A549 treated with CpdA at 1 μM for 4 hours (cell line): ENCODE measurements at places on chromosomes 7 and 10. TPM values are rescaled to one million over a fixed set of nuclear protein-coding genes. Genes with fewer than 3 reads are reported as not detected.

SPDYE18 gene
- total RNA-seq = 0.15 TPM in 2 of 5 replicates, not detected in the others

TCERG1L gene
- not detected in 5 replicates for total RNA-seq

KLLN gene
- 0.50 to 0.63 TPM (median 0.59 TPM) in 5 replicates for total RNA-seq

ZDHHC6 gene
- 28.7 to 34.8 TPM (median 30.7 TPM) in 5 replicates for total RNA-seq

TMEM270 gene
- total RNA-seq = 0.17 to 0.23 TPM (median 0.20 TPM) in 3 of 5 replicates, not detected in the others

HERPUD2 gene
- 17.1 to 21.2 TPM (median 20.0 TPM) in 5 replicates for total RNA-seq

HECW1 gene
- 10.9 to 14.2 TPM (median 12.0 TPM) in 5 replicates for total RNA-seq

CASD1 gene
- 8.8 to 10.9 TPM (median 9.8 TPM) in 5 replicates for total RNA-seq

RBP3 gene
- not detected in 5 replicates for total RNA-seq

LDB3 gene
- total RNA-seq = 0.02 to 0.13 TPM (median 0.06 TPM) in 3 of 5 replicates, not detected in the others

ADARB2 gene
- not detected in 5 replicates for total RNA-seq

LGI1 gene
- not detected in 5 replicates for total RNA-seq

DKK1 gene
- 302 to 387 TPM (median 332 TPM) in 5 replicates for total RNA-seq

SPDYE11 gene
- total RNA-seq = not detected in 5 replicates

PTPN20 gene
- total RNA-seq = 4.0 to 5.3 TPM (median 4.5 TPM) in 5 replicates

BTBD16 gene
- total RNA-seq = 0.40 to 0.86 TPM (median 0.52 TPM) in 5 replicates

PRLHR gene
- not detected in 5 replicates for total RNA-seq

DNAH11 gene
- total RNA-seq = 0.05 to 0.20 TPM (median 0.10 TPM) in 5 replicates

GRB10 gene
- 66.8 to 87.0 TPM (median 76.8 TPM) in 5 replicates for total RNA-seq

PHYHIPL gene
- total RNA-seq = 0.13 to 0.38 TPM (median 0.29 TPM) in 5 replicates

PNLIPRP3 gene
- total RNA-seq = not detected in 5 replicates

FAM149B1 gene
- total RNA-seq = 6.3 to 8.1 TPM (median 7.7 TPM) in 5 replicates

CCL24 gene
- not detected in 5 replicates for total RNA-seq

AIMP2 gene
- 84.2 to 98.3 TPM (median 96.0 TPM) in 5 replicates for total RNA-seq

TAF5 gene
- 3.9 to 4.3 TPM (median 4.0 TPM) in 5 replicates for total RNA-seq

RFC2 gene
- total RNA-seq = 56.7 to 71.2 TPM (median 57.9 TPM) in 5 replicates

OR9A2 gene
- not detected in 5 replicates for total RNA-seq

ATRNL1 gene
- total RNA-seq = 0.16 to 0.30 TPM (median 0.25 TPM) in 5 replicates

ATOH7 gene
- 0.17 to 0.48 TPM (median 0.31 TPM) in 5 replicates for total RNA-seq

ZNF467 gene
- total RNA-seq = 1.1 to 1.9 TPM (median 1.3 TPM) in 5 replicates

AZGP1 gene
- not detected in 5 replicates for total RNA-seq
